GM12878 (cell line): ENCODE measurements at places on chromosomes 16 and 17. TPM values are rescaled to one million over a fixed set of nuclear protein-coding genes. Genes with fewer than 3 reads are reported as not detected.

STH gene
- total RNA-seq: not detected in 2 replicates

DNA sequence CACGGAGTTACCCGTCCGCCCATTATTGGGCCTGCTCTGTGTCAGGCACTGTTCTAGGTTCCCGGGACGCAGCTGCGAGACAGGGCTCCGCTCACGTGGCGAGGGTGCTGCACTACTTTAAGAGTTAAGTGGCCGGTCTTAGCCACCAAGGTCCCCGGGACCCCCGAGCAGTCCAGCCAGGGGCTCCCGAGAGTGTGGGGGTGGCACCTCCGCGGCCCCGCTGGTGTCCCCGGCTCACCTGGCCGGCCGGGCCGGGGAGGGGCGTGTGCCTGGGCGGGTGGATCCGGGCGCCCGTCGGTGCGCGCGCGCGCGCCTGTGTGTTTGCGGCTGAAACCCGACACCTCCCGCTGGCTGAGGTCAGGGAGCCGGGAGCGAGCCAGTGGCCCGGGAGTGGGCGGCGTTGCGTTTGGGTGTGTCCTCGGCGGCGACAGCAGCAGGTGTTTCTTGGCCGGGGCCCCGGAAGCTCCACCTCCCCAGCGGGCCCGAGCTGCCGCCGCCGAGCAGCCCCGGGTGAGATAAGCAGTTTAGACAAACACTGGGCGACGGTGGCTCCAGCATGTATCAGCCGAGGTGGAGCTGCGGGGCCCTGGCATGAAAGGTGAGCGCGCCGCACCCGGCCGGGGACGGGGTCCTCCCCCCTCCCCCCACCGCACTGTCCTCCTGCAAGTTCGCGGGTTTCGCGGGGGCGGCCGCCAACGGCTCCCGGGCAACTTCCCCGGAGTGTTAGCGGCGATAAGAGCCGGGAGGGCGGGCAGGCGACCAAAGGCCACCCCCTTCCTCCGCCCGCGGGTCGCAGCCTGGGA lies at the start of gene GSE1:
GSE1 (plus strand) TSS at position 522 of the 803 bp plus-strand sequence; CDS start at position 592, 70 bp downstream.
- peak; percentile 57 for DNase-seq
- peak within 1 kb of the TSS; percentile 73 for H3K27ac ChIP-seq
- H3K4me1 ChIP-seq: peaks cover 42% of the 10 kb centered on the region
- H3K4me3 ChIP-seq: peak within 1 kb of the TSS; percentile 95
- H3K27me3 ChIP-seq: no peaks in the 10 kb centered on the region
- no peaks in the 10 kb centered on the region; the same call in 1 of the 2 replicates for H3K36me3 ChIP-seq

DNA sequence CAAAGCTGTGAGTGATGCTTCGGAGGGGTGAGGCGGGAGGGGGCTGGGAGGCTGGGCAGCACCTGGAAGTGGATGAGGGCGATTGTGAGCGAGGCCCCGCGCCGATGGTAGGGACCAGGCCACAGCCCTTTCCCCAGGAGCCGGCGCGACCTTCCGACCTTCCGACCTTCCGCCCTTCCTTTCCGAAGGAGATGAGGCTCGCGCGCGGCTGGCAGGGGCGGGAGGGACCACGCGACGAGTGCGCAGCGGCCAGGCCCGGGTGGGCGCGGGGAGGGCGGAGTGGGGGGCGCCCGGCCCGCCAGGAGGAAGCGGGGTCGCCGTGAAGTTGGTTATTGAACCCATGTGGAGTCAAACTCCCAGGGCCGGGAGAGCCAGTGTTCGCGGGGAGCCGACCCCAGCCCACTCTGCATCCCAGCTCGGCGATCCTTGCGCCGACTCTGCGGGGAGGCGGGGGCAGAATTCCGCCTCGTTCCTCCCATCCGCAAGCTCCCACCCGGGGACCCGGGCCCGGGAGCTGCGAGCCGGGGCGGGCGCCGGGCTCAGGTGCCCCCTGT lies 56.6 kb downstream of the RAP1GAP2 start:
- DNase-seq: no peak
- H3K4me3 ChIP-seq: no peak overlapping the region
- no peaks in the 10 kb centered on the region for H3K36me3 ChIP-seq
- no peak overlapping the region for H3K27ac ChIP-seq

DNA sequence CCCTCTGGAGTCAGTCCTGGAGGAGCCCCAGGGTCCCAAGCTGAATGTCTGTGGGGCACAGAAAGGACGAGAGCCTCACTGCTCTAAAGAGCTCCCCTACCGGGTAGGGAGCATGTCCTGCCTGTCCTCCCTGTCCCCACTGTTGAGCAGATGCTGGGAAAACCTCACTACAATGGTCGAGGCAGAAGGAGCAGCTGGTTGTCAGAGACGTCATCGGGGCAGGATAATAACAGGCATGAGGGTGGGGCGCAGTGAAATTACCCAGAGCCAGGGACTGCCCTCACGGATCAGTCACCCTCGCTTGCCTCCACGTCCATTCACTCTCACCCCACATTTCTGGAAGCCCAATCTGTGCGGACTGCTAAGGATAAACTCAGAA lies 538 bp downstream of the TM4SF5 start:
- peaks cover 14% of the 10 kb centered on the region for H3K4me1 ChIP-seq
- no peak for DNase-seq
- H3K27ac ChIP-seq: no peak overlapping the region

GRCh38 chr17:14805348-14805747 lies 459.8 kb downstream of the PMP22 start:
- H3K4me3 ChIP-seq: no peak overlapping the region
- DNase-seq: no peak
- no peaks in the 10 kb centered on the region for H3K36me3 ChIP-seq
- H3K27ac ChIP-seq: no peak overlapping the region

DNA sequence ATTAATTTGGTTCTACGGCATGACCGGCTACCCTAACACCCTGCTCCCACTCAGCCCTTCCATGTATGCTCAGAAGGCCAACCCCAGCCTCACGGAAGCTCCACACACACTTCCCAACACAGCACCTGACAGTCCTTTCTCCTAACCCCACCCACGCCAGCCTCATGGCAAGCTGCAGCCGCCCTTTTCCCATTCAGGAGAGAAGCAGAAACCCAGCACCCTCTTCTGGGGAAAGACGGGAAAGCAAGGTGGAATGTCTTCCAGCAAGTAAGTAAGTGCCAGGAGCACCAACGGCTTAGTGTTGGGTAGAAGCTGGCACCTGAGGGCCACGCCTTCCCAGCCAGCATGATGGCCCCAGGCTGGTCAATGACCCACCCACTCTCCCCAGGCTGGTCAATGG lies 32.1 kb downstream of the ABR start:
- H3K36me3 ChIP-seq: peaks cover 2% of the 10 kb centered on the region
- no peak for DNase-seq
- H3K4me3 ChIP-seq: no peak overlapping the region

DNA sequence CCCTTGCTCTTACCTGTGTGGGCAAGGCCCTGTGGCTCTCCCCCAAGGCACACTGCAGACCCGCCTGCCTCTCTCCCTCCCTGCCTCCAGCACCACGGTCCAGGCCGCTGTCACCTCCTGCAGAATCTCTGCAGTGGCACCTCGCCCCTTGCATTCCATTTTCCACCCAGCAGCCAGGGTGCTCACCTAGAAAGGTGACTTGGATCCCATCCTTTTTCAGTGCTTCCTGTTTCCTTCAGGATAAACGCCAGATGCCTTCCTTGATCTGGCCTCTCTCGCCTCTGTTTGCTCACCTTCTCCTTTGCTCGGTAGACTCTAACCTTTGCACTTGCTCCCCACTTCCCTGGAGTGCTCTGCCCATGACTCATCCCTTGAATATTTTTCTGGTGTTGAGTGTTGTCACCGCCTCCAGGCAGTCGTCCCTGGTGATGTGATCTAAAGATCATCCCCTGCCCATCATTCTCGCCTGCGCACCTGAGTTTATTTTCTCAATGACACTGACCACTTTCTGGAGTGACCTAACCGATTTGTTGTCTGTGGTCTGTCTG lies 79.2 kb upstream of the LGALS9 start:
- no peak overlapping the region for H3K27ac ChIP-seq
- no peaks in the 10 kb centered on the region for H3K27me3 ChIP-seq

GRCh38 chr17:7748076-7748775 lies 30.7 kb downstream of the DNAH2 start:
- H3K27me3 ChIP-seq: no peaks in the 10 kb centered on the region; the same call in 1 of the 2 replicates
- H3K27ac ChIP-seq: no peak overlapping the region
- DNase-seq: no peak
- no peaks in the 10 kb centered on the region for H3K4me1 ChIP-seq
- H3K4me3 ChIP-seq: no peak overlapping the region
- H3K36me3 ChIP-seq: no peaks in the 10 kb centered on the region

DNA sequence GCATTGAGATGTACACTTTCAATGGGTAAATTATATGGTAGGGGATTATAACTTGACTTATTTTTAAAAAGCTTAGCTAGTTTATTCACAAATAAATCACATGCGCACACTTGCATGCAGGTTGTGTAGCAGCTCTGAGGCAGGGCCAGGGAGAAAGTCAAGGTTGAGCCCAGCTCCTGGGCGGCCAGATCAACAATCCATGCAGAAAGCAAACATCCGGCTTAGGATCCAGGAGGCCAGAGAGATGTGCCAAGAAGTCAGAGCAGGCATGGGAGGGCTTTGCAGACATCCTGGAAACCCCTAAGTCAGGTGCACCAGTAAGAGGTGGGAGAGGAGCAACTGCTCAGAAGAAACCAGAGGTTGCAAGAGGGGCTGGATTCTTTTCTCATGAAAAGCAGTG lies 186.5 kb downstream of the AXIN2 start:
- no peak overlapping the region for H3K27ac ChIP-seq
- H3K27me3 ChIP-seq: no peaks in the 10 kb centered on the region; the same call in 1 of the 2 replicates

DNA sequence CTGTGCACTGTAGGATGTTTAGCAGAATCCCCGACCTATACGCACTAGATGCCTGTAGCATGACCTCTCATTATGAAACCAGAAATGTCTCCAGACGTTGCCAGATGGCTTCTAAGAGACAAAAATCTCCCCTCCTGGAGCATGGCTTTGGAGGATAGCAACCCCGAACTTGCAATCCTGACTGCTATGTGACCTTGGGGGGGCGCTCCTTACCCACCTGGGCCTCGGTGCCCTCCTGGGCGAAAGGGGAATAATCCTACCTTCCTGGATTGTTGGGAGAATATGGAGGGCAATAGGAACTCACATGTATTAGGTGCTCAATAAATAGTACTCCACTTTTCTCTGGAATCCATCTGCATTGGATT lies 8.1 kb downstream of the MRM1 start:
- H3K4me3 ChIP-seq: no peak overlapping the region
- no peak overlapping the region for H3K27ac ChIP-seq
- H3K4me1 ChIP-seq: no peaks in the 10 kb centered on the region; the same call in 1 of the 2 replicates
- DNase-seq: no peak
- H3K27me3 ChIP-seq: no peaks in the 10 kb centered on the region
- no peaks in the 10 kb centered on the region for H3K36me3 ChIP-seq

NPTX1 gene
- 0.05 TPM in 1 of 2 replicates, not detected in the other for total RNA-seq

EVPLL gene
- total RNA-seq: not detected in 2 replicates

DNA sequence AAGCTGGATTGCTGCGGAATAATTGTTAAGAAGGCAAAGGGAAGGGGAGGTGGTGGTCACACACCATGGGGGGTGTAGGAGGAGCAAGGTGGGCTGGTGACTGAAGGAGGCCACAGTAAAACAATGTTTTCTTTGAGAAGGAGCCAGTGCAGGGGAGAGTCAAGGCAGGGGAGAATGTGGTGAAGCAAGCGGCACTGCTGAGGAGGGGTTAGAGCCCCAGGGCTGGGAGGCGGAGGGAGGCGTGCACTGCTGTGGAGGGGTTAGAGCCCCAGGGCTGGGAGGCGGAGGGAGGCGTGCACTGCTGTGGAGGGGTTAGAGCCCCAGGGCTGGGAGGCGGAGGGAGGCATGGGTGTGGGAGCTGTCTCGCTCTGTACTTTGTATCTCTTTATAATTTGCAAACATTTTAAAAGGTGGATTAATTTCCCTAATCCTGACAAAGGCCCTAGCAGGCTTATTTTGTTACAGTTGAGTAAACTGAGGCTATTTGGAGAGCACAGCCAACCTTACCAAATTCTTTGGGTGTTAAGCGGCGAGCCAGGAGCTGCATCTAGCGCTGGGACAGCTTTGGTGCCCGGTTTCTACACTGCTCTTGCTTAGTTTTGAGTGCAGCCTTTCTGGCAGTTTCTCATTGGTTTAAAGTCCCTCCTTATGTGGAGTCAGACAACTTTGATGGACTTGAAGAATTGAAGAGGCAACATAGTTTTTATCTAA lies 20.9 kb downstream of the RPTOR start:
- no peaks in the 10 kb centered on the region for H3K4me1 ChIP-seq
- no peaks in the 10 kb centered on the region for H3K36me3 ChIP-seq
- no peak overlapping the region for H3K4me3 ChIP-seq
- DNase-seq: no peak

DNA sequence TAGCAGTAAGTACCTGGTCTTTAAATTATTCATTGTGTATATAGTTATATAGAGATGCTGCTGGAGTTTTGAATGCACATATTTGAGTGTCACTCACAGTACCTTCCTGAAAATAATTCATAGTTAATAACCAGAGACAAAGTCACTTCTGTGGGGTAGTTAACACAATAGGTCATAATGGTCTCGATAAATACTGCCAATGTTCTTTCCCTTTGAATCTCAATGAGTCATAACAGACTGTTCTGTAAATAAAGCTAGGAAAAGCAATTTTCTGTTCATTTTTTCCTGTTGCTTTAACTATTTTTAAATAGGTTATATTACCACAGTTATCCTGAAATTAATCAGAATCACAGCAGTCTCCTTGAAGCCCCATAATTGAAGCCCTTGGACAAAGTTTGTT lies 87.2 kb downstream of the MAP2K4 start:
- DNase-seq: no peak
- no peak overlapping the region for H3K27ac ChIP-seq
- no peak overlapping the region for H3K4me3 ChIP-seq
- no peaks in the 10 kb centered on the region for H3K27me3 ChIP-seq

DNA sequence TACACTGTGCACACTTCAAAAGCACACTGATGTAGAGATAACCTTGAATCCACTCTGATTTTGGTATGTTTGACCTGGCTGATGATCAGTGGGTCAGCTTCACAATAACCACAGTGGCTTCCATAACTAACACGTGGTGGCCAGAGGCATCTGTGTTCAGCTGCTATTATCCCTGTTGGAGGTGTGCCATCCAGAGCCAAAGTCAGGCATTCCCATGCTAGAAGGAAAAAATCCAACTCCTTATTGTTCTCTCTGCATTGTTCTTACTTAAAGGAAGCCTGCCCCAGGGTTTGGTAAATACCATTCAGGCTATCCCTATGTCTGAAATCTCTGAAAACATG lies 127.3 kb upstream of the MON1B start:
- no peak overlapping the region for H3K27ac ChIP-seq
- no peaks in the 10 kb centered on the region for H3K27me3 ChIP-seq
- H3K36me3 ChIP-seq: no peaks in the 10 kb centered on the region
- DNase-seq: no peak

DNA sequence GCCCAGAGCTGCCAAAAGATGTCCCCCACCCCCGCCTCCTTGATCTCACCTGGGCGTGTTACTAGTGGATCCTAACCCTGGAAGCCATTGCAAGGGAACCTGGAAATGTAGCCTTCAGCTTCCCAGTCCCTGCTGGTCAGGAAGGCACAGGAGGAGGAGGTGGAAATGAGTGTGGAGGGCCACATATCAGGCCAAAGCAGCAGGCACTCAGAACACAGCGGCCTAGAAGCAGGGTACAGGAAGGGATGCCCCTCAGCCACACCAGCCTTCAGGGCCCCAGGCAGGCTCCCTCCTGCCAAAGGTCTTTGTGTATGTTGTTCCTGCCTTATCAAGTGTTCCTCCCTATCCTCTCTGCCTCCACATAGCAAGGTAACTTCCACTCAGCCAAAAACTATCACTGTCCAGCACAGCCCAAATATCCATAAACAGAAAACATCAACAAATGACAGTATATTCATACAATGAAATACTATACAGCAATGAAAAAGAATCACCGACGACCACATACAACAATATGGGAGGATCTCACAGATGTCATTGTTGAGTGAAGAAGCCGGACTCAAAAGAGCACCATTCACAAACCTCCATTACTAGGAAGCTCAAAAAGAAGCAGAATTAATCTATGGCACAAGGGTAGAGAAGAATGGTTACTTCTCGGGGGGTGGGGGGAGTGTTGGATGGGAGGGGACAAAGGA lies 28.2 kb upstream of the TNFRSF13B start:
- H3K36me3 ChIP-seq: no peaks in the 10 kb centered on the region
- no peaks in the 10 kb centered on the region for H3K4me1 ChIP-seq
- H3K27me3 ChIP-seq: no peaks in the 10 kb centered on the region

GAST gene
- not detected in 2 replicates for total RNA-seq
